Mammary epithelial cell (primary cell): ENCODE measurements at places on chromosomes 11 and 22. TPM values are rescaled to one million over a fixed set of nuclear protein-coding genes. Genes with fewer than 3 reads are reported as not detected.

DNA sequence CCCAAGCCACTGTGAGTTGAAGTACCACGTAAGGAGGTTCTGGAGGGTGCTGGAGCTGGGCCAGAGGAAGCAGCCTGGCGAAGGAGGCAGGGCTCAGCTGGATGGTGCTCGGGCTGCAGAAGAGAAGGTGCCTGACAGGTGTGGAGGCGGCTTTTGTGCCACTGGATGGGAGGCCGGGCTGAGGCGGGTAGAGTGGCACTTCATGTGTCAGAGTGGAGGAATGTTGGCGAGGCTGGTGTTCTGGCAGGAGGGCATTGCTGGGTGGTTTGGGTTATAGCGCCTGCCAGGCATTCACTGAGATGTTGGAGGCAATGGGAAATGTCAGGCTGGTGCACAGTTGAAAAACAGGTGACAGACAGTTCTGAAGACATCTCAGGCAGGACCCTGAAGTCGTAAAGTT, 24.2 kb downstream of the UBE2L3 start:
- DNase-seq, result no peak

- no peak for DNase-seq
Measured at GRCh38 chr11:75644946-75645345, 23.9 kb downstream of the MAP6 start.

- peak; percentile 64 for DNase-seq
Measured at GRCh38 chr22:30947816-30948454, 20.6 kb downstream of the MORC2 start.

GRCh38 chr11:31509051-31509428, 382 bp downstream of the IMMP1L start:
- DNase-seq, result no peak

DNA sequence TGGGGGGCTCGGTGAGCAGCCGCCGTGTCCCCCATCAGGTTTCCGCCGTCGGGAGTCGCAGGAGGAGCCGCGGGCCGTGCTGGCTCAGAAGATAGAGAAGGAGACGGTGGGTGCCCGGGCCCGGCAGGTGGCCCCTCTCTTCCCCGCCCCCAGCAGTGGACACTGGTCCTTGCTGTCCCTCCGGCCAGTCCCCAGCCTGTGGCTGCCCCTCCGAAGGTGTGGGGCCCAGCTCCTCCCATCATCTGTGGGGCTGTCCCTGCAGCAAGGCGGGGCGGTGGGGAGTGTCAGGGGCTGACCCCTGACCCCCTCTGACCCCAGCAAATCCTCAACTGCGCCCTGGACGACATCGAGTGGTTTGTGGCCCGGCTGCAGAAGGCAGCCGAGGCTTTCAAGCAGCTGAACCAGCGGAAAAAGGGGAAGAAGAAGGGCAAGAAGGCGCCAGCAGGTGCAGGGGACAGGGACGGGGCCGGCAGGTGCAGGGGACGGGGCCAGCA, 15.3 kb downstream of the EPS8L2 start:
- no peak for DNase-seq

DNA sequence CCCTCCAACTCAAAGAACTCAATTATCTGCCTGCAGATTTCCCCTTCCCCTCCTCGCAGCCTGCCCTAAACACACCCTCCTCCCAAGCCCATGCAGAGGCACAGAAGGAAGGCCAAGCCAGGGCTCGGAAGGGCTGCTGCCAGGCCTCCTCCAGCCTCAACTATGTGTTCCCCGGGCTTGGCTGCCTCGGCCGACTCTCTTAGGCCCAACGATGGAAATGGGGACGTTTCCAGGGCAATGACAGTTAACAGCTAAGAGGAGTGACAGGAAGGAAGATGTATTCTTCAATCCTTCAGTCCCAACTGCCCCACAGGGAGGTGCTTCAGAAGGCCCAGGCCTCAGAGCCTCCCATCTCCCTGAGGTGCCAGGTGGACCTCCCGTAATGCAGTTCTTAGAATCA, 104.0 kb upstream of the AKIP1 start:
- no peak for DNase-seq

DNA sequence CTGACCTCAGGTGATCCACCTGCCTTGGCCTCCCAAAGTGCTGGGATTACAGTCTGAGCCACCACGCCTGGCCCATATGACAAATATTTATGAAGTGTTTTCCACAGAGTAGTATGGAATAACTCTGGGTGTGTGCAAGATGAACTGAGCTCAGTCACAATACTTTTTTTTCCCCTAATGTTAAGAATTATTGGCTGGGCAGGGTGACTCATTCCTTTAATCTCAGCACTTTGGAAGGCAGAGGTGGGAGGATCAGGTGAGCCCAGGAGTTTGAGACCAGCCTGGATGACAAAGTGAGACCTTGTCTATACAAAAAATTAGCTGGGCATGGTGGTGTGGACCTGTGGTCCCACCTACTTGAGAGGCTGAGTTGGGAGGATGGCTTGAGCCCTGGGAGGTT, 6.4 kb downstream of the PTPRJ start:
- DNase-seq, result peak; percentile 67

- DNase-seq, result no peak
Measured at GRCh38 chr11:66231561-66231960, 36.9 kb upstream of the RAB1B start.

GRCh38 chr22:47623763-47624148, 861.3 kb downstream of the TBC1D22A start:
- DNase-seq, result no peak

DNA sequence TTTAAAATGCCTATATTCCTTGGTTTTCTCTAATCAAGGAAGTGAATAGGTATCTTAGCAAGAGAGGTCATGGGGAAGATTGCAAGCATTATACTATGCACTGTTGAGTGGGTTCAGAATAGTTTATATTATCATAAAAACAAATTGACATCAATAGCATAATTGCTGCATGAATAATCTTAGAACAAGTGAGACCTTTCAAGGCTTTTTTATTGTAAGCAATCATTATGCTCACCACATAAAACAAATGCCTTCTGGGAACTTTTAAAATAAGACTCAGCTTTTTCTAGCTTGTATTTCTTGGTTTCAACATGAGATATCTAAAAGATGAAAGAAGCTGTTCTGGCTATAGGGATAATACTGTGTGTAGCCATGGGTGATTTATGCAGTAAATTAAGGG, 135.6 kb upstream of the ZC3H12C start:
- DNase-seq, result no peak

KDM4D gene
- total RNA-seq, result 0.91 and 1.0 TPM in 2 replicates
